Ascending aorta (tissue), 2 donors: ENCODE measurements at places on chromosomes 6 and 20.

- no peak for DNase-seq
Observed at GRCh38 chr6:19892260-19892659, 55.1 kb downstream of the ID4 start.

- no peak for DNase-seq
Observed at GRCh38 chr6:157240960-157241311, 82.4 kb downstream of the TMEM242 start.

- no peak for DNase-seq
Observed at GRCh38 chr6:14849185-14849584, 396.7 kb upstream of the JARID2 start.

GRCh38 chr20:64273109-64273508 lies 17.6 kb downstream of the PCMTD2 start:
- DNase-seq: peak; percentile 37

GRCh38 chr6:1504465-1504864 lies 105.2 kb upstream of the FOXC1 start:
- DNase-seq: no peak

DNA sequence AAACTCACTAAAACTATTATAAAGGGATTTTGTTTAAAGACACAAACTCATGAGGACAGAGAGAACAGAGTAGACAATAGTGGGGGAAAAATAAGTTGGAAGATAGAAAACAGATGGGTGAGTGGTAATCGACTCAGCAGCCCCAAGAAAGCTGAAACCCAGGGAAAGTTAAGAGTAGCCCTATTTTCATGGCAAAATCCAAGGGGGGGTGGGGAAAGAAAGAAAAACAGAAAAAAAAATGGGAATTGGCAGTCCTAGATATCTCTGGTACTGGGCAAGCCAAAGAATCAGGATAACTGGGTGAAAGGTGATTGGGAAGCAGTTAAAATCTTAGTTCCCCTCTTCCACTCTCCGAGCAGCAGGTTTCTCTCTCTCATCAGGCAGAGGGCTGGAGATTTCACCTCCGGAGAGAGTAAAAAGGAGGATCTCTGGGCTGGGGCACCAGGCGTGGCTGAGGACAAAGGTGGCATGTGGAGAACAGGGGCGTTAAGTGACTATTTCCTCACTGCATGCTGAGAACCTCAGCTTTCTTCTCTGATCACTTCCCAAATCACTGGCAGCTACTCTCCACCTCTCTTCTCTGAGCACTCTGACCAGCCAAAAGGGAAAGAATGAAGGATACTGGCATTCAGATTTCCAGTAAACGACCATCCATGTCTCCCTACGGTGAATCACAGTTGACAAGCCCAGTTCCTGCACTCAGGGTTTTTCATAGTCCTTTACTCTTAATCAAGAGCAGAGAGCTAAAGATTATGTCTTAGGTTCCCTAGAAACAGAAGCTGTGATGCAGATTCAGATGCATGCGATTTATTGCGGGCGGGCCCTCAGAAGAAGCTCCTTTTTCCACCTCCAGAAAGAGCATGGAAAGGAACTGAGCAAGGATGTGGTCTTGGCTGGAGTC lies 7.3 kb upstream of the RNF24 start:
- DNase-seq: no peak

- no peak for DNase-seq
Observed at GRCh38 chr20:18188434-18188833, 50.8 kb downstream of the KAT14 start.

DNA sequence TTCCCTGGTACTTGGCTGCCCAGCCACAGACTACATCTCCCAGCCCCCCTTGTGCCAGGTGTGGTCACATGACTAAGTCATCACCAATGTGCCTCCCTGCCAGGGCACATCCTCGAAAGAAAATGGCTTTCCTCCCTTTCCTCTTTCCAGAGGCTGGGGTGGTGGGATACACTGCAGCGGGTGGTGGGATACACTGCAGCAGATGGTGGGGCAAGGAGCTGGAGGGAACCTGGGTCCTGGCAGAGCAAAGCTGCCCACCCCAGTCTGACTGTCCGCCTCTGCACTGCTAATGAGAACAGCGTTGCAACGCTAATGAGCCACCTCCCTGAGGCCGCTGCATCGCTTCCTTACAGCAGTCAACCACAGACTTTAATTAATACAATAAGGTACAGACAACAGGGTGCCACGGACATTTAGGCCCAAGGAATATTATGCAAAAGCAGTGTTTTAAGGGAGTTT lies 125.3 kb downstream of the PREX1 start:
- DNase-seq: no peak

DNA sequence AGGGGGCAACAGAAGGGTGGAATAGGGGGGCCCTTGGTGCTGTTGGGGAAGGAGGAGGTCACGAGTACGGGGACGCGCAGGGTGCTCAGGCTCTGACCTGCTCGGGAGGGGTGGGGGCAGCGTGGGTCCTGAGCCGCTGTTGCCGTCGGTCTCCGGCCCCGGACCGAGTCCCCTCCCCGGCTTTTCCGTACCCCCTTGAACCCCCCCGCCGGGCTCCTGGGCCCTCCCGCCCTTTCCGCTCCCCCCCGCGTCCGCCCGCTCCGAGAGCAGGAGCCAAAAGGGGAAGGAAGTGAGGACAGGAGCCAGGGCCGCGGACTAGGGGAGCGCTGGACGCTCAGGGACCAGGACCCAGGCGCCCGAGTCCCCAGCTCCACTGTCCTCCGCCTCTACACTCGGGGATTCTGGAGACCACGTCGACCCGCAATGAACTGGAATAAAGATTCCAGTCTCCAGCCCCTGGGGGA lies at the start of gene RGL2:
Gene RGL2 (minus strand): TSS at position 170 of the 464 bp plus-strand sequence. CDS start 332 bp downstream, outside the sequence.
- DNase-seq: no peak

GRCh38 chr20:33948480-33948879 lies 45.2 kb upstream of the RALY start:
- DNase-seq: no peak

GRCh38 chr6:163647624-163648023 lies 233.1 kb downstream of the QKI start:
- no peak for DNase-seq

- no peak for DNase-seq
Observed at GRCh38 chr20:19412254-19412653, 199.8 kb downstream of the SLC24A3 start.

DNA sequence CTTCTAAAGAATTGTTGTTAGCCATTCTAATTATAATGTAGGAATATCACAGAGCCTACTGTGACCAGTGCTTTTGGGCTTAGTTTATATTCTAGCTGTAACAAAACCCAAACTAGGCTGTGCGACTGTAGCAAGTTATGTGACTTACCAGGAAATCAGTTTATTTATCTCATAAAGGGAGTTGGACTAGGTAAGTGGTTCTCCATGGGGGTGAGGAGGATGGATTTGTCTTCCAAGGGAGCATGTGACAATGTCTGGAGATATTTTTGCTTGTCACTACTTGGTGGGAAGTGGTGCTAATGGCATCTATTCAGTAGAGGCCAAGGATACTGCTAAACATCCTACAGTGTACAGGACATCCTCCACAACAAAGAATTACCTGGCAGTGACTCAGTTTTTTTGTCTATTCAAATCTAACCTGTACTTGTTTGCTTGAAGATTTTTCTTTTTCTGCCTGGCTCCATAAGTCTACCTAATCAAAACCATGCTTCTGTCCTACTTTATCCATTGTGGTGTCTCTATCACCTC lies 32.5 kb downstream of the ZFAND3 start:
- no peak for DNase-seq

DNA sequence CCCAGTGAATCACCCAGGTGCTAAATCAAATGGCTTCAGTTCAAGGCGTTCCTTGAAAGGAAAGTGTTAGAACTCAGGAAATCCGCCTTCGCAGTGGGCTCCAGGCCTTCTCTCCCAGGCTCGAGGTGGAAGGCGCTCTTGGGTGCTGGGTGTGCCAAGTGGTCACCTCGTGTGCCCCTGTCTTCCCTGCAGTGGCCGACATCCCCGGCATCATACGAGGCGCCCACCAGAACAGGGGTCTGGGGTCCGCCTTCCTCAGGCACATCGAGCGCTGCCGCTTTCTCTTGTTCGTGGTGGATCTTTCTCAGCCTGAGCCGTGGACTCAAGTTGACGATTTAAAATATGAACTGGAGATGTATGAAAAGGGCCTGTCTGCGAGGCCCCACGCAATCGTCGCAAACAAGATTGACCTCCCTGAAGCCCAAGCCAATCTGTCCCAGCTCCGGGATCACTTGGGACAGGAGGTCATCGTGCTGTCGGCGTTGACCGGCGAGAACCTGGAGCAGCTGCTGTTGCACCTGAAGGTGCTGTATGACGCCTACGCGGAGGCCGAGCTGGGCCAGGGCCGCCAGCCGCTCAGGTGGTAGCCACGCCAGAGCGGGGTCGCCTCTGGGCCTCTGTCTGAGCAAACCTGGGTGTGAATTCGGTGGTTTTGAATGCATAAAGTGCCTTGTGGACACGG lies 17.8 kb downstream of the MTG2 start:
- no peak for DNase-seq

- no peak for DNase-seq
Observed at GRCh38 chr6:157575436-157576145, 194.6 kb downstream of the ZDHHC14 start.

GRCh38 chr6:30981942-30982772 lies 1.4 kb upstream of the MUC21 start:
- no peak for DNase-seq

GRCh38 chr20:18974660-18975059 lies 161.1 kb downstream of the SCP2D1 start:
- DNase-seq: no peak

- no peak for DNase-seq
Observed at GRCh38 chr20:31559704-31560093, 45.4 kb upstream of the ID1 start.

GRCh38 chr6:47209632-47210031 lies 100.1 kb downstream of the TNFRSF21 start:
- DNase-seq: no peak

DNA sequence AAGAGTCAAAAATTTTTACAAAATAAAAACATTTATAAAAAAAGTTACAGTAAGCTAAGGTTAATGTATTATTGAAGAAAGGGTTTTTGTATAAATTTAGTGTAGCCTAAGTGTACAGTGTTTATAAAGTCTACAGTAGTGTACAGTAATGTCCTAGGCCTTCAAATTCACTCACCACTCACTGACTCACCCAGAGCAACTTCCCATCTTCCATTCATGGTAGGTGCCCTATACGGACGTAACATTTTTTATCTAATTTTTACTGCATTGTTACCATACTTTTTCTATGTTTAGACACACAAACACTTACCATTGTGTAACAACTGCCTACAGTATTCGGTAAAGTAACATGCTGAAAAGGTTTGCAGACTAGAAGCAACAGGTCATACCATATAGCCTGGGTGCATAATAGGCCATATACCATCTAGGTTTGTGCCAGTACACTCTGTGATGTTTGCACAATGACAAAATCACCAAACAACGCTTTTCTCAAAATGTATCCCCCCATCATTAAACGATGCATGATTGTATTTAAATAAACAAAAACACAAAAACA lies 6.0 kb downstream of the MTFR2 start:
- no peak for DNase-seq

GRCh38 chr6:35312076-35312800 lies 14.6 kb downstream of the DEF6 start:
- DNase-seq: no peak

- DNase-seq: no peak
Observed at GRCh38 chr6:130233330-130233729, 10.6 kb upstream of the SAMD3 start.

DNA sequence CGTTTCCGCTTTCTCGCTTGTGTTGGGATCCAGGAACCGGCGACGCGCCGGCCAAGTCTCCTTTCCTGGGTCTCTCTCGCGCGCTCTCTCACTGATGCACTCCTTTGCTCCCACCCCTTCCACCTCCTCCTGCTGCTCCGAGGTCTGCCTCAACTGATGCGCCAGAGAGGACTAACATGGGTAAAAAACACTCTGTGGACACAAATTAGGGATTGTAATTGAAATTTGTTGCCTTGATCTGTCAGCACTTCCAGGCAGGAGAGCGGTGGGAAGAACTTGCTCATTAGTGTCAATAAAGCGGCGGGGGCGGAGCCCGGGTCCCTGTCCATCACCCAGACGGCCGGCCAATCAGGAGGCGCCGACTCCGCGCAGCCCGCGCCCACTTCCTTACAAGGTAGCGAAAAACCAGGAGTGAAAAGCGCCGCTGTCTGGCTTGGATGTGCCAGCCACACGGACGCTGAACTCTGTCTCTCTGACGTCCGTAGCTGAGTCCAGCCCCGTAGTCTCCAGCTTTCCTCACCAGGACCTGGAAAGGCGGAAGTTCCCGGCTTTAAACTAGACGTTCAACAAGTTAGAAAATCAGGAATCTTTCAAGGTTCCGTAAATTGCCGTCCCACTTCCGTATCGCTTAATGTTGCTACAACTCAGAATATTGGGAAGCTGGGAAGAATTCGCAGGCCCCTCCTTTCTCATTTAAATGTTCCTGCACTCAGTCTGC lies at the start of gene TBX18:
Gene TBX18 (minus strand): TSS at position 267 of the 718 bp plus-strand sequence. CDS start 417 bp downstream, outside the sequence.
- peak; percentile 99 for DNase-seq

DNA sequence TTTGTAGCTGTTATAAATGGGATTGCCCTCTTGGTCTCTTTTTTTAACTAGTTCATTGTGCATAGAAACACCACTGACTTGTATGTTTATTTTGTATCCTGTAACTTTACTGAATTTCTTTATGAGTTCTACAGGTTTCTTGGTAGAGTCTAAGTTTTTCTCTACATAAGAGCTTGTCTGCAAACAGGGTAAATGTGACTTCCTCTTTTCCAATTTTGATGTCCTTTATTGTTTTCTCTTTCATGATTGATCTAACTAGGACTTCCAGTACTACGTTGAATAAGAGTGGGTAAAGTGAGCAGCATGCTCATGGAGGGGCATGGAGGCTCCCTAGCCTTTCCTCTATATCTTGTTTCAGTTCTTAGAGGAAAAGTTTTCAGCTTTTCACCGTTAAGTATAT lies 3.0 kb upstream of the WFDC10A start:
- no peak for DNase-seq

- DNase-seq: no peak
Observed at GRCh38 chr20:11692567-11692966, 225.1 kb upstream of the BTBD3 start.

GRCh38 chr6:16676978-16677377 lies 84.3 kb downstream of the ATXN1 start:
- no peak for DNase-seq

DNA sequence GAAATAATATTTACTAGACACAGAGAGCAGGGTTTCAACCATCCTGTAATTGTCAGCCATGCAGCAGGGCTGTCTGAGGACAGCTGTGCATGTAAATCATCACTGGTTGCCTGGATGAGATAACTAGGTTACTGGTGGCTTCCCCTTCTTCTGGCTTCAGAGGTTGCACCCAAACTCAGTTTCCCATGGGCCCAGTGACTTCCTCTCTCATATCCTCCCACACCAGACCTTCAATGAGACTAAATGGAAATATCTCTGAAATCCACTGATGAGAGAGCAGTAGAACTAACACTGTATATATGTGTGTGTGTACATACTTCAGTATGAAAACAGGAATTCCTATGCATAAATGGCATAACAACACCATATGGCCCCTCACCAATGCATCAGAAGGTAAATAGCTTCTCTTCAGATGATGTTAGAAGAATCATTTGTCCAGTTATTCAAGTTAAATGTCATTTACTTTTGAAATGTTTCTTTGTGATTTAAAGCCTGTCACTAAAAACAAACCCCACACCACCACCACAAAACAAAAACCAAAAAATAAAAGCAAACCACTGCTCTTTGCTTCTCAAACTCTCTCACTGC lies 51.0 kb upstream of the IL20RA start:
- no peak for DNase-seq

- no peak for DNase-seq
Observed at GRCh38 chr20:25576783-25577530, 8.4 kb downstream of the NINL start.
